ENCODE measurements at places on chromosomes 4 and X. TPM values are rescaled to one million over a fixed set of nuclear protein-coding genes. Genes with fewer than 3 reads are reported as not detected.

The SLC9A7 gene
- 81.0 TPM for total RNA-seq

The PGRMC1 gene
- 320 TPM for total RNA-seq

The MUC7 gene
- not detected for total RNA-seq

The GAGE12J gene
- total RNA-seq, result not detected

The HCCS gene
- 17.1 TPM for total RNA-seq

The KLHL4 gene
- 9.5 TPM for total RNA-seq

The UGT2B15 gene
- not detected for total RNA-seq

The COX7B gene
- 157 TPM for total RNA-seq

The ZNF157 gene
- 5.1 TPM for total RNA-seq

The HSFX2 gene
- total RNA-seq, result 1.4 TPM

The INTS6L gene
- 20.5 TPM for total RNA-seq

The TMPRSS11F gene
- total RNA-seq, result not detected

The PAGE2 gene
- not detected for total RNA-seq

The MSL3 gene
- total RNA-seq, result 28.8 TPM

The TSPAN6 gene
- total RNA-seq, result 41.1 TPM

The KLB gene
- total RNA-seq, result 0.46 TPM

The GPR82 gene
- total RNA-seq, result not detected

The MAOA gene
- total RNA-seq, result 64.1 TPM

The SOX3 gene
- total RNA-seq, result 3.7 TPM

The PRSS12 gene
- total RNA-seq, result 21.7 TPM

The ABCD1 gene
- 5.1 TPM for total RNA-seq

The ZMAT1 gene
- 8.5 TPM for total RNA-seq

The PAGE4 gene
- not detected for total RNA-seq

The UGT2B10 gene
- total RNA-seq, result not detected

The TMEM47 gene
- 90.2 TPM for total RNA-seq

The BEND2 gene
- total RNA-seq, result not detected

The ENPP6 gene
- 1.8 TPM for total RNA-seq

The TCEAL4 gene
- total RNA-seq, result 62.1 TPM

The TLR3 gene
- total RNA-seq, result 2.1 TPM

The POU3F4 gene
- 20.8 TPM for total RNA-seq

The CSAG3 gene
- not detected for total RNA-seq

The HOPX gene
- 65.7 TPM for total RNA-seq

The MID2 gene
- 45.0 TPM for total RNA-seq

The SLIT2 gene
- total RNA-seq, result 36.7 TPM
